ENCODE measurements at places on chromosomes 12 and 14.

GRCh38 chr12:97324471-97324870, 138.1 kb upstream of the RMST start:
- no peak for DNase-seq

DNA sequence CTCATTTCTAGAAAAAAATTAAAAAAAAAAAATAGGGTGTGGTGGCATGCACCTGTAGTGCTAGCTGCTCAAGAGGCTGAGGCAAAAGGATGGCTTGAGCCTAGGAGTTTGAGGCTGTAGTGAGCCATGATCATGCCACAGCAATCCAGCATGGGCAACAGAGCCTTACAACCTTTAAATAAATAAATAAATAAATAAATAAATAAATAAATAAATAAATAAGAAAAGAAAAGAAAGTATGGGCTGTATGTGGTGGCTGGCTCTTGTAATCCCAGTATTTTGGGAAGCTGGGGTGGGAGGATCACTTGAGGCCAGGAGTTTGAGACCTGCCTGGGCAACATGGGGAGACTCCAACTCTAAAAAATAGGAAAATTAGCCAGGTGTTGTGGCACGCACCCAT, 308.2 kb downstream of the ACSS3 start:
- no peak for DNase-seq

DNA sequence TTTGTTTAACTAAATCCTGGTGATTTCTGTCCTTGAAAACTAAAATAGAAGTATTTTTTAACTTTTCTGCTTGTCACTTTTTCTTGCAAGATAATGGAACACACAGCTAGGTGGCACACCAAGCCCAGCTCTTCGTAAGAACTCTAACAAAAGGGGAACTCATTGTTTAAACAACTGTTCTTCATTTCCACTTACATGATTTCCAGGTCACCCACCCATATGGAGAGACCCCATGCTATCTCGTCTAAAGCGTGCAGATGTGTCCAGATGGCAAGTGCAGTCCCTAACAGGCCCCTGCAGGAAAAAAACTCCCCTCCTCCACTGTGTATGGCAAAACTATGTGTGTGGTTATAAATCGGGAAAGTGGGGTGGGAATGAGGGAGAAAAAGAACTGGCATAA, 43.3 kb upstream of the NT5DC3 start:
- peak; percentile 63 for DNase-seq

DNA sequence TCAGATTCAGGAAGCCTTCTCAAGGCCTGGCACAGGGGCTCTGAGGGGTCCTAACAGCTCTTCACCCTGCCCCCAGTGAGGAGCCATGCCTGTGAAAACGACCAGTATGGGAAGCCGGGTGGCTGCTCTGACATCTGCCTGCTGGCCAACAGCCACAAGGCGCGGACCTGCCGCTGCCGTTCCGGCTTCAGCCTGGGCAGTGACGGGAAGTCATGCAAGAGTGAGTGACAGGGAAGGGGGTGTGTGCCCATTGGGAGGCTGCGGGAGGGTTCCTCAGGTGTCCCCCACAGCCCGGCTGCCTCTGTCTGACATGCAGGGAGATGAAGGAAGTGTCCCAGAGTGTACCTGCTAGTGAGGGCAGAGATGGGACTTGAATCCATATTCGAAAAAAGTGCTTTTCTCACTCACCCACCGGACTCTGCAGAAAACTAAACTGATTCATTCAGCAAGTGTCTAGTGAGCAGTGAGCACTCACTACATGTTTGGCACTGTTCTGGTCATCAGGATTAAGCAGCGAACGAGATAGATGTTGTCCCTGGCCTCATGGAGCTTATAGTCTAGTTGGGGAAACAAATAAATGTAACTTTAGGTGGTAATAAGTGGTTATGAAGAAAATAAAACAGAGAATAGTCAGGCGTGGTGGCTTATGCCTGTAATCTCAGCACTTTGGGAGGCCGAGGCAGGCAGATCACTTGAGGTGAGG, 9.4 kb upstream of the LRP1-AS start:
- no peak for DNase-seq

DNA sequence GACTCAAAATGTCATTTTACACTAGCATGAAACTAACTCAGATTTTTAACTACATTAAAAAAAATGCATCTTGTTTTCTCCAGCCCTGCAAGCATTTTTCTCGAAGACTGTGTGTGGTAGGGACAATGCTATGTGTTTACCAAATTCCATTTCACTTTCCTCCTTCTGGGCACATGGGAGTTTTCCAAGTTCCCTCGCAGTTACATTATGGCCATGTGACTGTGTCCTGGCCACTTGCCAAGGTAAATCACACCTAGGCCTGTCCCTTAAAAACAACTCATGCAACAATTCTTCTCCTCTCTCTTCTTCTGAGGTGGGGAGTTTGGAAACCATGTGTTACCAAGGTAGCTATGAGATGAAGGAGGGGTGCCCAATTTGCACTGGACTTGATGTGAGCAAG, 108.7 kb downstream of the SYT10 start:
- DNase-seq: no peak

- no peak for DNase-seq
Measured at GRCh38 chr14:43165651-43166050, 1341.4 kb downstream of the FSCB start.

- no peak for DNase-seq
Measured at GRCh38 chr12:116346222-116346621, 68.7 kb upstream of the MED13L start.

DNA sequence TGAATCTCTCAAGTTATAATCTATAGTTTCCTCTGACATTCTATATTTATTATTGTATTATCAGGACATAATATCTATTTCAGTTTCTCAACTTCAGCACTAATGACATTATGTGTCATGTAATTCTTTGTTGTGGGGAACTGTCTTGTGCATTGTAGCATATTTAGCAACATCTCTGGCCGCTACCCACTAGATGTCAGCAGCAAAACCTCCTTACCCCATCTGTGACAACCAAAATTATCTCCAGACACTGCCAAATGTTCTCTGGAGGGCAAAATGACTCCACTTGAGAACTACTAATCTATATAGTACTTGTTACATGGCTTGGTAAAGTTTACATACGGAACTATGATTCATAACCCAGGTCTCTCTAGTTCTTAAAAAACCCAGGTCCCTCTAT, 110.2 kb downstream of the RASSF9 start:
- peak; percentile 6 for DNase-seq
